Suppressor macrophage treated with lipopolysaccharide for 4 hours (primary cell): ENCODE measurements at places on chromosomes 1 and 21.

DNA sequence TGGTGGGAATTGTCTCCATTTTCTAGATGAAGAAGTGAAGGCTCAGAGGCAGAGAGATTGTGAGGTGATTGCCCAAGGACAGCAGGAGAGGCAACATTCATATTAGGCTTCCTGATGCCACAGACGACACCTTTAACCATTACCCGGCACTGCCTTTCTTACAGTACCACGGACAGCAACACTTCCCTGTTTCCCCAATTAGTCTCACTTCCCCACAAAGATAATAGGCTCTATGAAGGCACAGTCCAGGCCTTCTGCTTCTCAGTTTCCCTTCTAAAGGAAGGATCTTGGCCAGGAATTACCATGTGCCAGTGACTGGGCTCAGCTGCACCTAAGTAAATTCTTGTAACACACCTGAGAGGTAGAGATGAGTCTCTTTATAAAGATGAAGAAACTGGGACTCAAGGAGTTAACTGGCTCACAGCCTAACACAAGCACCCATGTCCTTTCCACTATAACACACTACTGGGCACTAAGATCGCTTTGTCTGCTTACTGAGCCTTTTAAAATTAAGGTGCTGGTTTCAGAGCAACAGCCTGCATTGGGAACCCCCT, 9.6 kb downstream of the IGSF9 start:
- DNase-seq: peak; percentile 72

GRCh38 chr1:162562470-162562828, 927 bp downstream of the UAP1 start:
- DNase-seq: peak; percentile 8

DNA sequence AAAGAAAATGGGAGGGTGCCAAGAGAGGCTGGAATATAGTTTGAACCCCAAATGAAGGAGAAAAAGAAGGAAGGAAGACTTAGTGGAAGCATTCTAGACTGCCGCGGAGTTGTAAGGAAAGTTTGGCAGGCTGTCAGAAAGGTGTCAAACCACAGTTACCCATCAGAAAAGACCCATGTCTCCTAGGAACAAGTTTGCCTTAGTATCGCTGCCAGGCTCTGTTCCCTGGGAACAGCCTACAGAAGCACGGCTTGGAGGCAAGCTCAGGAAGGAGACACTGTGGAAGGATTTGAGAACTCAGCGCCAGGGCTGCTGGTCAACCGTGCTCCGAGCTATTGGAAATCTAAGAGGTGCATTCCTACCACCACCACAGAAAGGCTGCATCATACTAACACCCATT, 197.4 kb downstream of the RRAGC start:
- no peak for DNase-seq

DNA sequence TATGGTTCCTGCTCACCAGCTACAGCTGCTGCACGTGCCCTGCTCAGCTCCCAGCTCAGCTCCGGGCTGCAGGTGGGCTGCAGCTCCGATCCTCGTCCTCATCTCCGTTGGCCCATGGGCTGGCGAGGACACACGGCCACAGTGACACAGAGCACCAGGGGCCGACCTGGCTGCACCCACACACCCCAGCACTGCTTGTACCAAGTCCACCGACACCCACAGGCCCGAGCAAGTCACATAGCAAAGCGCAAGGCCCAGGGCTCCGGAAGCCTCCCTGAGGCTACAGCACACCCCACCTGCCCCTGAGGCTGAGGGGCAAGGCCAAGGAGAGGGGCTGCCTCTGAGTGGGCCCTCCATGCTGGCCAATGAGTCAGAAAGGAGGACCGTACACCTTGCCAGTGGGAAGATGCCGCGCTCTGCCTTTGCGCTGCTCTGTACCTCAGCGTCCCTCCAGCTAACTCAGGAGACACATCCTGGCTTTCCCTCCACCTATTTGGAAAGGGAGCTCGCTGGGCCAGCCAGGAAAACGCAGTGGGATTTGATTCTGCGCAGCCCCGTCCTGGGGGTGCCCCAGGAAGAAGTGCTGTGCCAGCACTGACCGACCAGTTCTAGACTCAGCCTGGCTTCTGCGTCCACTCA, 124.8 kb downstream of the SIK1 start:
- no peak for DNase-seq

GRCh38 chr21:27694667-27695066, 727.8 kb upstream of the ADAMTS5 start:
- DNase-seq: no peak

DNA sequence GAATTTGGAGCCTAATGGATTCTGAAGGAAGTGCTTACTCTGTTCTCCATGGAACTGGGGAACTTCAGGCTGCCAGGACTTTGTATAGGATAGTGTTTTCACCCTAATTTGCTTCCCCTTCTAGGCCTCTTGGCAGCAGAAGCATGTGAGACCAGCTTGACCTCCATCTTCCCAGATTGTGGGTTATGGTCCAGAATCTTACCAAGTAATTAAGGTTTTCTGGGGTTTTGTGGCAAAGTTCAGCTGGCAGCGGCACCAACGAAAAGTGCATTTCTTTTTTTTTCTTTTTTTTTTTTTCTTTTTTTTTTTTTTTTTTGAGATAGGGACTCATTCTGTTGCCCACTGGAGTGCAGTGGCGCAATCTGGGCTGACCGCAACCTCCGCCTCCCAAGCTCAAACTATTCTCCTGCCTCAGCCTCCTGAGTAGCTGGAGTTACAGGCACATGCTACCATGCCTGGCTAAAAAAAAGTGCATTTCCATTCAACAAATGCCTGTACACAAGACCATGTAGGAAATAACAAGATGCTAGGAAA, 3.4 kb upstream of the BMP8A start:
- DNase-seq: no peak

GRCh38 chr21:33374450-33375096, 28.6 kb upstream of the IFNGR2 start:
- peak; percentile 88 for DNase-seq

- DNase-seq: peak; percentile 58
Observed at GRCh38 chr1:244450597-244451538, 841 bp downstream of the ADSS2 start.

DNA sequence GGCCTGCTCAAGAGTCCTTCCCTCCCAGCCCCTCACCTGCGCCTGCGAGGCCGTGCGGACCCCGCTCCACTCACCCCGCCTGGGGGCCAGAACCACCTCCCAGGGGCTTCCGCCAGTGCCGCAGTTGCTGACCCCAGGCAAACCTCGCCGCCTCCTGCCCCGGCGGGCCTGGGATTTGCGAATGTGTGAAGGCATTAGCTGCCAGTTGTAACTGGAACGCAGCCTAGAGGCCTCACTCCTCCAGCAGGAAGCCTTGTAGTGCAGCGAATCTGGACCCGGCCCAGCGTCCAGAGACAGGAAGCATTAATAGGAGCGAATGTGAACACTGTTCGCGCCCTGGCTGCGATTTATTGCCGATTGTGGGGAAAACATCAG, 140.9 kb upstream of the ARHGEF16 start:
- no peak for DNase-seq

- peak; percentile 43 for DNase-seq
Observed at GRCh38 chr1:157691285-157691920, 9.2 kb downstream of the FCRL3 start.

GRCh38 chr1:243483071-243483771, 227.4 kb downstream of the SDCCAG8 start:
- no peak for DNase-seq

GRCh38 chr1:54551891-54552290, 3.9 kb downstream of the ACOT11 start:
- no peak for DNase-seq

- DNase-seq: no peak
Observed at GRCh38 chr1:226304291-226304955, 4.5 kb downstream of the LIN9 start.

DNA sequence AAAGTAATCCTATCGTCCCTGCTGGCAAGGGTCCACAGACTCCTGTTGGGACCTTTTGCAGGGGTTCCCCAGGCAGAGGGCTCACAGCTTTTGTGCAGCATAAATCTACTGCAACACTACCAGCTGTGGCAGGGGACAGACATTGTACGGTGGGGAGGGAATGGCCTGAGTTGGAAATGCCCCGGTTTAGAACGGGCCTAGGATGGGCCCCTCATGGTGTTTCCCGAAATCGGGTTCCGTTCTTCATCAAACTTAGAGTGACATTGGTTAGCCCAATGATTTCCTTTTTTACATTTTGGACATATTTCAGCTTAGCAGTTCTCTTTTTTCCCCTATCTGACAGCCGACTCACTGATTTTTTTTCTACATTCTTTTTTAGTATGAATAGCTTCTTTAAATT, 26.5 kb upstream of the SAMD11 start:
- peak; percentile 29 for DNase-seq

DNA sequence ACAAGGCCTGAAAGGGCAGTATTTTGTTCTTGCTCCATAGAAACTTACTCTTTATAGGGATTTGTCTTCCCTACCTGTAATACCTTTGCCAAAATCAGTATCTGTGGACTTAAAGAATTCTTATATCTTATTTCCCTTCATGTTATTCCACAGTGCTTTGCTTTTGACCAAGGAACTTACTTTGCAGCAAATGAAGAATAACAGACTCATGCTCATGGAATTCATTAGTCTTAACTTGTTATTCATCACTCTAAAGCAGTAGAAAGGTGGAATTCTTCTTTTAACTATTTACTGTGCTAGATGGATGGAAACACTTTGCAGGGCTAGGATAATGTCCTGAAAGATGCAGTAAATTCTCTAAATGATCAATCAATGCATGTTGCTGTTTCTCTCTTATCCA, 45.9 kb downstream of the DUSP10 start:
- DNase-seq: no peak

GRCh38 chr1:60402816-60403215, 329.2 kb upstream of the C1orf87 start:
- no peak for DNase-seq

DNA sequence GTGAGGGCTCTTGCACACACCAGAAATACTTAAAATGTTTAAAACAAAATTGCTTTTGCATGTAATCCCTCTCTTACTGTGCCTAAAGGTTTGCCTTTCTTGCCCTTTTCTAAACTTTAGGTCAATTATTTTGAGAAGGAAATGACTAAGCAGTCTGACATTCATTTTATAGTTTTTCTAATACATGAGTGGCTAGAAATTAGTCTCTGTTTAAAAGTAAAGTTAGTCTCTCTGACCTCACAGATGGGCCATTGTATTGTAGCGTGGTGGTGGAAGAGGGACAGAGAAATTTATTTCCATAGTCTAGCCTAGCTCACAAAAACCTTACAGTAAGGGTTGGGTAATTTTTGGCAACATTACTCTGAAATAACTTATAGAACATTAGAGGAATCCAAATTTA, 3.6 kb upstream of the COL11A1 start:
- no peak for DNase-seq

DNA sequence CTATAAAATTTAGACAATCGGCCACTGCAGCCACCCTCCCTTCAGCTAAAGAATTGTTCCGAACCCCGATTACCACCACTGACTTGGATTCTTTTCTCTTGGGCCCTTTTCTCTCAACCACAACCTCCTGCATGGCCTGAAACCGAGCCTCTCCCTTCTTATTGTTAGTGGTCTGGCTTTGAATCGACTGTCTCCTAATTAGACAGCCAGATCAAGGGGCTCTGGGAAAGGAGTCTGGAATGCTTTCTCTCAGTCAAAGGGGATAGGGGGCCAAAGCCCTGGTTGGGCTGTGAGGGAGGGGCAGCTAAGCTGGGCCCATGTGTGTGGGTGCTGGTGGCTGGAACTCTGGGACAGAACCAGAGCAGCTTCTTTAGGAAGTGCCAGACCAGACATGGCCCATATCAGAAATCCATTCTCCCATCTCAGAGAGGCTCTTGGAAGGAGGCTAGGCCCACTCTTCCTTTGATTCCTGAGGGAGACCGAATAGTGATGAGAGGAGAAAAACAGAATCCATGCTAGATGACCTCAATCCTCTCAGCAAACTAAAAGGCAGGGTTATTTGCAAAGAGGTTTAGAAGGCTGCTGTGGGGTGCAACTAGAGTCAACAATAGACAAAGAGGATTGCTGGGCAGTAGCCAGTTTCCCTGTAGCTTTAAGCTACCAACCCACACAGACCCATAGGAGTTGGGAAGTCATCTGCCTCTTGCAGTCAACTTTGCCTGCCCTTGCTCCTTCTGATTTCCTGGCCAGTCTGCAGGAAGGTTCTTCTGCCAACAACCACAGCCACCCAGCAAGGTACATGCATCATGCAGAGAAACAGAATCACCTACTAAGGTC, 117.6 kb downstream of the AK5 start:
- no peak for DNase-seq

DNA sequence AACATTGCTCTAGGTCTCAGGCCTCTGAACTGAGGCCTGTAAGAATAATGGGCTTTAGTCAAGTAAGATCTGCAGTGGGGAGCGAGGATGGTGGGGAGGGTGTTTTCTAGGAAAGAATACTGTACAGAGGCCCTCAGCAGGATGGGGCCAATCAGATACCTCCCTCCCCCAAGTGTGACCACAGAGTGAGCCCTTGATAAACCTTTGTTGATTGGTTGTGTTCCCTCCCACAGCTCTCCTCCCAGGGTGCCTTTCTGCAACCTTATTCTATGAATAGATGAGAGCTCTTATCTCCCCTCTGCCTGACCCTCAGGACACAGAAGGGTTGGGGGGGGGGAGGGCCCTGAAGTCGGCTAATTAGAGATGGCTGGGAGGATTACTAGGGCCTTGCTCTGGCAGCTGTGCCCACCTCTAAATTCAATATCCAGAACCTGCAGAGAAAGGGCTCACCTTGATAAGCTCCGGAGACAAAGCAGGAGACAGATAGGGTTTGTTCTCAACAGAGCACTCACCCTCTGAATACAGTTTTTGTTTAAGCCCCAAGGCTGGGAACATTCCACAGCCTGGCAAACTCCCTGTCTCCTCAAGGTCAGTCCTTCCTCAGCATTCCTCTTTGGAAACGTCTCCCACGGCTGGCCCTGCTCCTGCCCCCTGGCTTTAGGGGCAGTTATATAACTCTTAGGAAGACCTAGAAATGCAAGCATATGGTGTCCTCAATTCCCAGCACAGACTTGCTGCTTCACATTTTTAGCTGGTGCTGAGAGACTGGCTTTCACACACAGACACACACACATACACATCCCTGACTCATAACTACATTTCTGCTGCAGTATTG, 42.9 kb downstream of the ATP1A1 start:
- no peak for DNase-seq

- DNase-seq: no peak
Observed at GRCh38 chr21:45421071-45421845, 16.3 kb downstream of the COL18A1 start.

- no peak for DNase-seq
Observed at GRCh38 chr1:111777301-111777700, 21.6 kb downstream of the DDX20 start.

GRCh38 chr1:5140136-5140535, 485.7 kb downstream of the AJAP1 start:
- DNase-seq: no peak

DNA sequence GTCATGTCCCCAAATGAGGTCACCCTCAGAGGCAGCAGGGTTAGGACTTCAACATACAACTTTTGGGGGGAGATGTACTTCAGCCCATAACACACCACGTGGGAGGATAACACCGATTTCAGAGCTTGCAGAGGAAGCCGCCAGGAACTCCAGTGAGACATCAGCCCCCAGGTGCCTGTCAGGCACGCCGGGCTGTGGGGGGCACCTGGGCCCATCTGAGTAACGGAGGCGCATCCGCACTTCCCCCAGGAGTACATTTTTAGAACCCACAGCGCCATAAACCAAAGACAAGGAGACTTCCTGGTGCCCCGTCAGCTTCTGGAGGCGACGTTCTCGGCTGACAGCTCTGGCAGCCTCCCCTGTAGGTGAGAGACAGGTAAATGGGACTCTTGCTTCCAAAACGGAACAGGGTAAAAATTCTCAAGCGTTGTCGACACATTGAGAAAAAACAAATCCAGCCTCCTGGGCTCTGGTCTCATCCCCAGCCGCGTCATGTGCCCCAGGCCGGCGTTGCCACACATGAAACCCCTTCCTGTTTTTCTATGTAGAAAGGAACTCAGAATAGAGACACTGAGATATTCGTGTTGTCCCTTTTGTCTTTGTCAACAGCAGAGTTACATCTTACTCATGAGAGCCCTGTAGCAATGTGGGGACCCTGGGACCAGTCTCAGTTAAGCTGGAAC, 93.3 kb downstream of the PDE9A start:
- peak; percentile 83 for DNase-seq
